ENCODE measurements at places on chromosomes 12 and 14. TPM values are rescaled to one million over a fixed set of nuclear protein-coding genes. Genes with fewer than 3 reads are reported as not detected.

DNA sequence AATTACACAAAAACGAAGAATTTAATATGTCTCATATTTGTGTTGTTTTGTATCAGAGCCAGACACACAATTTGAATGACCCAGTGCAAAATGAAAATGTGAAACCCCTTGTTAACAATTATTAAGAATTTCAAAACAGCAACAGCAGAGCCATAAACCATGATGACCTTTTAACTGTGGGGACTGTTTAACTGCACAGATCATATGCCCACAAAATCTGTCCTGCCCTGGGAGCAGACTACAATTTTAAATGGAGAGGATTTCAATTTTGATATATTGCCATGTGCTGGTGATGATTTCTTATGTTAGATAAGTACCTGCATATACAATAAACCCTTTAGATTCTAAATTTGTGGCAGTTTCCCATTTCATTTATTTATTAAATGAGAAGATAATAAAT is 455.5 kb upstream of the MGAT4C start:
- no peak for DNase-seq

DNA sequence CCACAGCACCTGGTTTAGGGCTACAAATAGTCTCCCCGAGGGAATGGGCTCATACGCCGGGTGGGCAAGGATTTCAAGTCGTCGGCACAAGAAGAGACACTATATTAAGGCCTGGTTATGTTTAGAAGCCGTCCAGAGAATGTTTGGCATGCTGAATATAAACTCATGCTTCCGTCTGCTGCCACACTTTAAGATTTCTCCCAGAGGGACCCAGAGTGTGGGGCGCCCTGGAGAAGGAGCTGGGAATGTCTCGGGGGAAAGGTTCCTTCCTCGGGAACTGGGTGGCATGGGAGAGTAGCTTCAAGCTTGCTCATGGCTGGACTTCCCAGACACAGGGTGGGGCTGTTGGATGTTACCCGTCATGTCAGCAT is 295.7 kb downstream of the CACNA1C start:
- DNase-seq = no peak

The LMBR1L gene
- total RNA-seq = 226 TPM

The CD163L1 gene
- total RNA-seq = 0.69 TPM

- DNase-seq = no peak
These were observed 14.3 kb downstream of the PPP1R12A start for GRCh38 chr12:79920421-79921238.

The ACSS3 gene
- not detected for total RNA-seq

- no peak for DNase-seq
These were observed 112.5 kb downstream of the CCER1 start for GRCh38 chr12:90842477-90842876.

The SIRT4 gene
- total RNA-seq = 4.9 TPM

The ARHGAP9 gene
- 278 TPM for total RNA-seq

- DNase-seq = no peak
These were observed 14.4 kb downstream of the TEAD4 start for GRCh38 chr12:2973566-2973965.

The CLEC14A gene
- total RNA-seq = not detected

The TAS2R20 gene
- 2.5 TPM for total RNA-seq

DNA sequence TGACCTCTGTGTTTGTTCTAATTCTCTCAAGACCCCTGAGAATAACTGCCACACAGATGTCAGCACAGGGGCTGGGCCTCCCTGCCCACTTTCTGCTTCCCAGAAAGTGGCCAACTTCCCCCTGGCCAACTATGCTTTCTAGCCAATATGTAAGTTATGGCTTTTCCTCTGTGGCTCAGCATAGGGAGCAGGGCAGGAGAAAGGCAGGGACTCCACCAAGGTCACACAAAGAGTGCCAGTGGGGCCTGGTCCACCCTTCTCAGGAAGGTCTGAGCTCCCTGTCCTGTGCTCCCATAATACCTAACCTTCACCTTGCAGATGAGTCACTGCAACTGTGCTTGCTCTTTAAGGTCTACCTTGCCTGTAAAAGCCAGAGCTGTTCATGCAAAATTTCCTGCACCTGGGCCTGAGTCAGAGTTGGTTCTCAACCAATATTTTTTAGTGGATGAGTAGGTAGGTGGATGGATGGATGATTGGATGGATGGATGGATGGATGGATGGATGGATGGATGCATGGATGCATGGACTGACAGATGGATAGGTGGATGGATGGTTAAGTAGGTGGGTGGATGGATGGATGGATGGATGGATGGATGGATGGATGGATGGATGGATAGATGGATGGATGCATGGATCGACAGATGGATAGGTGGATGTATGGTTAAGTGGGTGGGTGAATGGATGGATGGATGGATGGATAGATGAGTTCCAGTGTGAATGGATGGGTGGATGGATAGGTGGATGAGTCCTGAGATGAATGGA is 64.2 kb downstream of the DIO3 start:
- no peak for DNase-seq

The MYF6 gene
- total RNA-seq = not detected

DNA sequence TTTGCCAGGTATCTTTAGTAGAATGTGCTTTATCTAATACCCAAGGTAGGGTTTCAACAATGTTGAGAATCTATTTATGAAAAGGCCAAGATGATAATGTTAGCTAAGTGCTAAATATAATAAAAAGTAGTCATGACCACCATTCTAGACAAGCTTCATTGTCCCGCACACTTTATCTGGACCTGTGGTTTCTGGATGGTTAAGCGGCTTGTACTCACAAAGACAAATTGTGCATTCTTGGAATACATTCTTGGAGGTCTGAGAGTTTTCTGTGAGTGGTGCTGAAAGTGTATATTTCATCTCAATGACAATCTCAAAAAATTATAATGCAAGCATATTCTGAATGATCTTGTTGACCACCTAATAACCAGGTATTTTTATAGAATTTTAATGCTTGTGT is 646.9 kb downstream of the DIO2 start:
- DNase-seq = no peak

GRCh38 chr14:102605029-102605428 is 12.6 kb downstream of the RCOR1 start:
- no peak for DNase-seq

GRCh38 chr12:93279565-93280412 is 97.9 kb upstream of the NUDT4 start:
- no peak for DNase-seq

- no peak for DNase-seq
These were observed 6.4 kb downstream of the TMEM117 start for GRCh38 chr12:43842259-43842658.

GRCh38 chr12:66137937-66138336 is 7.4 kb upstream of the LLPH start:
- no peak for DNase-seq

DNA sequence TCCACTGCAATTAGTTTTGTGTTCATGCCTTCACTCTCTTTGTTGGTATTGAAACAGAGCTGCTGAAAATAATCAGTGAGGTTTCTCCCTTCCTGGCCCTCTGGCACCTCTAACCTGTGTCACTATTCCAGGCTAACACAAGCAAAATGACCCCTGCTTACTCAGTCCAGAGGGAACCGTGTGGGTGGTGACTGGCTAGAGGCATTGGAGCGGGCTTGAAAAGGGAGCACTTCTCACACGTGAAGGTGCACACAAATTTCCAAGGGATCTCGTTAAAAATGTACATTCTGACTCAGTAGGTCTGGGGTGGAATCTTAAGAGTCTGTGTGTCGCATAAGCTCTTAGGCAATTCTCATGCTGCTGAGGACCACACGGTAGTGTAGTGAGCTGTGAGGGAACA is 1.3 kb upstream of the SLC24A4 start:
- no peak for DNase-seq

The LRRK2 gene
- 0.76 TPM for total RNA-seq

All from CD4-positive, alpha-beta memory T cell (primary cell).